GM18507 (cell line): ENCODE measurements at places on chromosomes 1 and 21.

DNA sequence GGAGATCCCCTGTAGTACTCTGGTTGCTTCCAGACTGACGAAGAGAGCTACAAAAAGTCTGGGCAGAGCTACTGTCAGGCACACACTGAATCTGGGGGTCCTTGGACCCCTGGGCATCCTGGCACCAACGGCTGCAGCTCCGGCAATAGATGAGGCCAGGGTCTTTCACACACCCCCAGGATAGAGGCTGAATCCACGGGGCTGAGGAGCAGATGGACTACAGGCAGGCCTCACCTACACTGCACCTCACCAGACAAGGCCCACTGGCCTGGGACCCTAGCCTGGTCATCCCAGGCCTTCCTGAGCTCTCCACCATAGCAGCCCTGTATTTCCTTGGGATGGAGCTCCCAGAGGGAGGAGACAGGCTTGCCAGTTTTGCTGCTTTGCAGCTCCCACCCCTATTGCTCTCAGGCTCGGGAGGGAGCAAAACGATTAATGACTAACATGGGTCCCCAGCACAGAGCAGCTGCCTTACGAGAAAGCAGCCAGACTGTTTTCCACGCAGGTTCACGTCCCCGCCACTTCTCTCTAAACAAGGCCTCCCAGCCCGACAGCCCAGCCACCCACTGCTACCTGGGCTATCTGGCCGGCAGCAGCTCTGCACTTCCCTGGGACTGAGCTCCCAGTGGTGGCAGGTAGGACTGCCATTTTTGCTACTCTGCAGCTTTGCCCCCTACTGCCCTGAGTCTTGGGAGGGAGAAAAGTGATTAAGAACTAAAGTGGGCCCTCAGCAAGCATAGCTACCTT lies 1022.5 kb upstream of the ADGRL2 start:
- no peak for DNase-seq

GRCh38 chr1:82226186-82226505 lies 425.4 kb downstream of the ADGRL2 start:
- no peak for DNase-seq

DNA sequence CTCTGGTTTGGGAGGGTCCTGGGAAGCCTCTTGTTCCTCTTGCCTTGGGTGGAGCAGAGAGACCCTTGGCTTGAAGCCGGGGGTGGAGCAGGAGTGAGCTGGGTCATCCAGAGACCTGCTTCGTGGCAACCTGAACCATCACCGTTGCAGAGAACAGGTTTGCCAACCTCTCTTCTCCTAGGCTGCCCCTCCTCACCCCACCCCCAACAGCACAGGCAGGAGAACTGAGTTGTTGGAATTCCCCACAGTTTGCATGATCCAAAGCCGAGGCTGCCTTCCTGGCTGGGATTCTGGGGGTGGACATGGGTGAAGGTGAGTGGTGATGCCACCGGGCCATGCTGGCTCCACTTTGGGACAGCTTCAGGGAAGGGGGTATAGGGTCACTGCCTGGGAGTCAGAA lies 2.2 kb downstream of the WNT4 start:
- DNase-seq = no peak

- DNase-seq = no peak
Measured at GRCh38 chr1:200314085-200314750, 95.6 kb downstream of the ZNF281 start.

- no peak for DNase-seq
Measured at GRCh38 chr1:18783705-18784481, 75.6 kb downstream of the TAS1R2 start.

- DNase-seq = no peak
Measured at GRCh38 chr21:20631633-20632032, 366.6 kb upstream of the NCAM2 start.

DNA sequence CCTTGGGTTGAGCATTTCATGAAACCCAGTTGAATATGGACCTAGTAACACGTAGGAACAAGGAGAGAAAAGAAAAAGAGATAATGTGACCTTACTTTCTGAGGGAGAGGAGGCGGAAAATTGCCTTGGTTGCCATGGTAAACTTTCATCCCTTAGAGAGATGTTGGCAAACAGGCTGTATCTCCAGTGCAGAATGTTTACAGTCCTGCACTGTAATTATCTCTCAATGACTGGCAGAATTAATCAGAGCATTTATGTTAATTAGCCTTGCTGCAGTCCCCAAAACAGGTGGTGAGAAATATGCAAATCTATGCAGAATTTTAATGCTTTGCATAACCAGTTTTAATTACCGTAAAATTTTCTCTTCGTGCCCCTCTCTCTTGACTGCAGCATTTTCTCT lies 147.3 kb downstream of the CD247 start:
- DNase-seq = no peak

GRCh38 chr21:44568667-44569556 lies 4.6 kb upstream of the KRTAP10-4 start:
- DNase-seq = no peak

DNA sequence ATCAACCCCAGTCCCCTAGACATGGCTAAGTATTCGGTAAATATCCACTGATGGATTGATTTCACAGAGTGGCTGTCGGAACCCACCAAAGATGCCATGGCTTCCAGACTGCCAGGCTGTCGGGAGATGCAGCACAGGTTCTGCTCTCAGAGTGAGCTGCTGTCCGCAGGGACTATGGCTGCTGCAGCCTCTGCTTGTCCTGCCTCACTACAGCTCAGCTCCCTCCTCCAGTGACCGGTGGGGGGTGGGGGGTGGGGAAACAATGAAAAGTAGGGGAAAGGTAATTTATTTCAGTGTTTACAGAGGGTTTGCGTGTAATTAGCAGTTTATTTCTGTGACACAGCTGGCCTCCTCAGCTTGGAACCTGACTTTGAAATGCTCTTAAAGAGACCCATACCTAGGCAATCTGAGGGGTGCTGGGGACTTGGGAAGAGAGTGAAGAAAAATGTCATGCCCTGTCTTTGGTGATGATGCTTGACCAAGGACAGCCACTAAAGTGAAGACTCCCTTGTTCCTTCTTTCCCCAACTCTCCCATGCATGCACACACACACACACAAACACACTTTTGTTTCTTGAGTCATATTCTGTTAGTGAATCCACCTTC lies 109.0 kb downstream of the CACNA1E start:
- no peak for DNase-seq

DNA sequence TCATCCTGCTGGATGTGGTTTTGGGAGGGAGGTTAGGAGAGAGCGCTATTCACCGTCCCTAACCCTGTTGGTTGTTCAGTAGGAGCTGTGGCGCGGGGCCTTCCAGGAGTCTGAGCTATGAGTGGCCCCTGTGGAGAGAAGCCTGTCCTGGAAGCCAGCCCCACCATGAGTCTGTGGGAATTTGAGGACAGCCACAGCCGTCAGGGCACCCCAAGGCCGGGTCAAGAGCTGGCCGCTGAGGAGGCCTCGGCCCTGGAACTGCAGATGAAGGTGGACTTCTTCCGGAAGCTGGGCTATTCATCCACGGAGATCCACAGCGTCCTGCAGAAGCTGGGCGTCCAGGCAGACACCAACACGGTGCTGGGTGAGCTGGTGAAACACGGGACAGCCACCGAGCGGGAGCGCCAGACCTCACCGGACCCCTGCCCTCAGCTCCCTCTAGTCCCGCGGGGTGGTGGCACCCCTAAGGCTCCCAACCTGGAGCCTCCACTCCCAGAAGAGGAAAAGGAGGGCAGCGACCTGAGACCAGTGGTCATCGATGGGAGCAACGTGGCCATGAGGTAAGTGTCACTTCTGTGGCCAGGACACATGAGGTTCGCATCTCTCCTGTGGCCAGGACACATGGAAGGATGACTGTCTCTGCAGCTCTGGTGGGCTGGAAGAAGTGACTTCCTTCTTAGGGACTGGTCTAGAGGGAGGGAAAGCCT lies 1.2 kb downstream of the ZC3H12A start:
- DNase-seq = no peak

DNA sequence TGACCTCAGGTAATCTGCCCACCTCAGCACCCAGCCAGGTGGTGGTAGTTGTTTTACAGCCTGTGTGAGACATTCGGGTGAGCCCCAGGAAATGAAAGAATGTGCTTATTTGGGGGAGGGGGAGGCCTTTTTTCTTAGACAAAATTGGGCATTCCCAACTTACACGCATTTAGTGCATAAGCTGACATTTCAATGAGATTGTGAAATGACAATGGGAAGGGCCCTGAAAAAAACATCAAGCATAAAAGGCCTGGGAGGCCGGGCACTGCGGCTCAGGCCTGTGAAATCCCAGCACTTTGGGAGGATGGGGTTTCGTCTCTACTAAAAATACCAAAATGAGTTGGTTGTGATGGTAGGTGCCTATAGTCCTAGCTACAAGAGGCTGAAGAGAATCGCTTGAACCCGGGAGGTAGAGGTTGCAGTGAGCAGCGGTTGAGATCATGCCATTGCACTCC lies 5.0 kb downstream of the GAS5 start:
- DNase-seq = no peak

- DNase-seq = no peak
Measured at GRCh38 chr1:200912737-200913407, 18.2 kb downstream of the INAVA start.

- no peak for DNase-seq
Measured at GRCh38 chr1:99251308-99251707, 13.0 kb upstream of the PLPPR4 start.

DNA sequence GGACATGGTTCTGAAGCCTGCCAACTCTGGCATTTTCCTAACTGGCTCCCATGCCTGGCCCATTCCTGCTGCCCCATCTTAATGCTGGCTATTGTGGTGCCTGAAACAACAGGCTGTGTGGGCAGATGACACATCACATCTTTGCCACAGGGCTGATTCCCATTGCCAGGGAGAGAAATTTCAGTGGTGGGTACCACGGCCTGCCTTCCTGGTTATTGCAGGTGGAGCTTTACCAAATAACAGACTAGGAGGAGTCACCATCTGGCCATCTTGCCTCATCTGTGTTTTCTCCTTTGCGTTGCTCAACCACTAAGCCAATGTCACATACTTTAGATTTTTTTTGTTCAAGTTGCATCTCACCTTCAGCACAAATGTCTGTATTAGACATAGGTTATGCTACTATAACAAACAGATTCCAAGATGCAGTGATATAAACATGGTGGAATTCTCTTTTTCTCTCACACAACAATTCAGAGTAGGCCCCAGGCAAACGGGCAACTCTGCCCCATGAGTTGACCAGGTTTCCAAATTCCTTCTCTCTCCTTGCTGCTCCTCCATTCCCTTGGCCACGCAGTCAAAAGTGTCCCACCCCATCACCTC lies 14.1 kb downstream of the CDA start:
- no peak for DNase-seq

DNA sequence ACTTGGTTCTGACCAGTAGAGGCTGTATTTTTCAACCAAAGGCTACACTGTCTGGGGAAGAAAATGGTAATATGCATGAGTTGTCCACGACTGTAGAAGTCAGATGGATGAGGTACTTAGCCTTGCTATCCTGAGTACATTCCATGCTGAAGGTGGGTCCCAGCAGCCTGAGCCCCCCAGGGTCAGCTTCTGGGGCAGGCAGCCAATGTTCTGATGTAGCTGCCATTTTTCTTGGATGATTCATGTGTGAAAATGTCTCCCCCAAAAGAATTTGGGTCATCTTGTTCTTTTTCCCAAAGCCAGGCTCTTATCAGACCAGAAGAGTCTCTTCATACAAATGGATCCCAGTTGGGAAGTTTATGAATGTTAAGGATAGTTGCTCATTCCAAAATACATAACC lies 172.2 kb upstream of the UBE2U start:
- DNase-seq = no peak

DNA sequence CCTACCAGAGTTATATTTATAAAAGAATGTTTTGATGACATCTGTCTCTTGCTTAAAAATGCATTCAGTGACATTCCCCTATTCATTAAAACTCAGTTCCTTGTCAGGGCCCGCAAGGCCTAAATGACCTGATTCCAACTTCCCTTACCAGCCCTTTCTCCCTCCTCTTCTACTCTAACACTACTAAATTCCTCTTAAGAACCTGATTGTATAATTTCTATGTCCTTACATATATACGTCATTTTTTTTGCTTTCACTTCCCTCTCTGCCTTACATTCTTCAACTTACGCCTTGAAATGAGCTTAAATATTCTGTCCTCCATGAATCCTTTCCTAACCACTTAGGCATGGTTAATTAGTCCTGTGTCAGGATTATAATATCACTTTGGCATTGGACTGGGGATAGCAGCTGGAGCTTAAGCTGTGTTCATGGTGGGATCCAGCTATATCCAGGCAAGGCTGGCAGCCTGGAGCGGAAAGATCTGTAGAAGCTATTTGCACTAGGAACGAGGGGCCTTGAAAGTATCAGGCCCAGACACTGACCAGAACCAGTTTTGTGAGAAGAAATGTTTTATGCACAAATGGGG lies 360.2 kb upstream of the PTBP2 start:
- no peak for DNase-seq
